NCI-H1092 (cell line): ENCODE measurements at places on chromosomes 2 and 18.

- no peak for DNase-seq
Measured at GRCh38 chr2:96501471-96501874, 3.7 kb downstream of the NEURL3 start.

DNA sequence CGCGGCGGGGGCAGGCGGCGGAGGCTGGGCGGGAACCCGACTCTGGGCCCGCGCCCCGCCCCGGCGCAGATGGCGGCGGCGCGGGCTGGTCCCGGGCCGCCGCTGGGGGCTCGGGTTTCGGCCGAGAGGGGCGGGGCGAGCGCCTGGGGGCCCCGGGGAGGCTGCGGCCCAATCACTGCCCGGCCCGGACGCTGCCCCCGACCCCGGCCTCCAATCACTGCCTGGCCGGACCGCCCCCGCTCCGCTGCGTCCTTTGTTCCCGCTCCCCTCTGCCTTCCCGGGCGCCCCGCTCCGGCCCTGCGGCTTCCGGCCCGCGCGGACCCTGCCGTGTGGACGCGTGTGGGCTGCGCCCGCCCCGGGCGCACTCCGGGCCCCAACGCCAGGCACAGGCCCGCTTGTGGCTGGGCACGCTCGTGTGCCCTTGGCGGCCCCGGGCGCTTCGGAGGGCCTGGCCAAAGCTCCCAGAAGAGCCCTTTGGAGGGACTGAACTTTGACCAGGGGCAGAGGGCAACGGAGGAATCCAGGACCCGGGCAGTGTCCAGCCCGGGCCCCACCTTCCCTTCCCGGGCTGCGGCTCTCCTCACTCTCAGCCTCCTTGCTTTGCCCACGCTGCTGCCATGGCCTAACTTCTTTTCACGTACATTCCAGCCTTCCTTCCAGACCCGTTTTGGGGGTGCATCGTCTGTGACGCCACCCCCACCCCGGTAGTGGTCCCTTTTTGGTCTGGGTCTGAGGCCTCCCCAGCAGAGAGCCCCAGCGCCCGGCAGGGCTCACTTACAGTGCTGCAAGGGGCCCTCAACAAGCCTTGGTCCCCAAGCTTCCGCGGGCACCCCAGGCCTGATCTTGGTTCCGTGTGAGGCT lies 27.1 kb upstream of the PTMA start:
- DNase-seq = no peak

DNA sequence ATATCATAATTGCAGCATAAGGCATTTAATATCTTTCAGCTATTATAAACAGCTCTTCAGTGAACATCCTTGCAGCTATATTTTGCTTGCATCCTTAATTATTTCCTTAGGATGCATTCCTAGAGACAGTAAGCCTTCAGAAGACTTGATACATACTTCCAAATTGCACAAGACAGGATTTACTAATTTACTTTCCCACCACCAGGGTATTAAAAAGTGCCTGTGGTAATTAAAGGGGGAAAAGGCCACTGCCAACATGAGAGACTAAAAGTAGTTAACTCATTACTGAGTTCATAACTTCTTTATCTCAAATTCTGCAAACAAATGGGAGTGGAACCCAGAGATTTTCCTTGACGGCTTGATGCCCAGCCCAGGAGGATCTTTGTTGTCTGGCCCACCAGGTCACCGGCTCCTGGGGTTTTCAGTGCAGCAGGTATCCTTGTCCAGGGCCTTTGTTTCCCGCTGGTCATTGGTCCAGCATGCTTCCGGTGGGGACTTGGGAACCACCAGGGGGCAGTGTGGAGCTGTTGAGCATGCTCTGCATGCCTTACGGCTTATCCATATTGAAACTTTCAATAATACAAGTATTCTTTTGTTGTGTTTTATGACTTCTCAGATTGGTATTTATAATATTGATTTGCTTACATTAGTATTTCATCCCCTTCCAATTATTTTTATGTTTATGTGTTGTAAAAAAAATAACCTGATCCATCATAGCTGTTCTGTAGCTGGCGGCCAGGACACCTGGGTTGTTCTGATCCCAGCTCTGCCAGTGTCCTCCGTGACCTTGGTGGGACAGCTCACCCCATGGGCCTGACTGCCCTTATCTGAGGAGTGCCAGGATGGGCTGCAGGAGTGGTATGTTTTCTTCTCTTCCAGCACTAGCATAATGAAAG lies 61.4 kb downstream of the TGOLN2 start:
- DNase-seq = no peak

- no peak for DNase-seq
Measured at GRCh38 chr18:79756826-79757225, 40.9 kb upstream of the KCNG2 start.

- DNase-seq = no peak
Measured at GRCh38 chr2:124886216-124886615, 861.1 kb downstream of the CNTNAP5 start.

DNA sequence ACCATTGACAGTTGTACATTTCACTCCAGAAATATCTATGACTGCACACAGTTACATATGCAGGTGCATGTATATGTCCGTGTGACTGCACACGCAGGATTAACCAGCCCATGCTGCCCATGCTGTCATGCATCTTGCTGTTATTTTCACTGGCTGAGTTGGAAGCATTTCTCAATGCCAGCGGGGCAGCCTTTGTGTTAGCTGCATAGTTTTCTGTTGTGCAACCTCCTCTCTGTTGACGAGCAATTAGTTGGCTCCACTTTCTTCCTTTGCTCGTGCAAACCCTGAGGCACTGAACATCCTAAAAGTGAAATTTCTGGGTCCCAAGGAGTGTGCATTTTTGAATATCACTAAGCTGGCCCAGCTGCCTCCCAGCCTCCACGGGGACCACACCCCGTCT lies 133.4 kb upstream of the GLI2 start:
- DNase-seq = no peak

- DNase-seq = no peak
Measured at GRCh38 chr2:193219413-193219812, 1024.7 kb upstream of the TMEFF2 start.

- DNase-seq = no peak
Measured at GRCh38 chr2:128291161-128291843, 27.4 kb downstream of the HS6ST1 start.

DNA sequence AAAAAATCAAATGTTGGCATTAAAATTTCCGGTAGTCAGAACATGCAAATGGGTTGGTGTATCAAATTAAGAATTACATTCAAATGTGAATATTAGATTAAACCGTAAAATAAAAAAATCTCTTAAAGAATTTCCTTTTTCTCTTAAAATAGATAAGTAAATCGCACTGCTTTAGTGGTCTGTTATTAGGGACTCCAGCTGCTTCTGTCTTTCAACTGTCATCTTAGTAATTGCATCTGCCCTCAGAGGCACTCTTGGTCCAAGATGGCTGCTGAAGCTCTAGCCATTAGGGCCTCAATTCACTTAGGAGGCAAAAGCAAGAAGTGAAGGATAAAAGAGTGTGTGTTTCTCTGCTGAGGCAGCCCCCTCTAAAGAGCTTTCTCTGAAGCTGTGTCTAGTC lies 132.4 kb downstream of the MGAT5 start:
- no peak for DNase-seq

GRCh38 chr2:238703436-238703835 lies 144.4 kb upstream of the TWIST2 start:
- DNase-seq = no peak

DNA sequence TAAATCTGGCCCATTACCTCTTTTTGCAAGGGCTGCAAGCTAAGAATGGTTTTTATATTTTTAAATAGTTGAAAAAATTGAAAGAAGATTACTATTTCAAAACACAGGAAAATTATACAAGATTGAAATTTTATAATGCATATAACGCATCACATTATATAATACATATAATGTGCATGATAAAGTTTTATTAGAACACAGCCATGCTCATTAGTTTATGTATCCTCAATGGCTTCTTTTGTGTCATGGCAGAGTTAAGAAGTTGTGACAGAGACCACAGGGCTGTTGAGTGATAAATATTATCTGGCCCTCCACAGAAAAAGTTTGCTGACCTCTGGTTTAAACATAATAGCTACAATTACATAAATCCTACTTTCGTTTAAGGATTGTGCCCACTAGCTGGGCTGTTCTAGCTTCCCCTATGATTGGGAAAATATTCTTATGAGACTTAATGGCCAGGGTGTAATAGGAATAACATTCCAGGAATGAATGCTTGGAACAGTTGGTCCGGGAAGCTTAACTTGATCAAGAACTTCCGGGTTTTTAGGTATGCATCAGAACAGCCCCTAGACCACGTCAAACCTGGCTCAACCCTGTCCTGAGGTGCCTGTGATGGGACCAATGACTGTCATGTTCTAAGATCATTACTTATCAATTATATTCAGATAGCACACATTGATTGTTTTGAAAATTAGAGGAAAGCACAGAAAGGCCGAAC lies 98.7 kb upstream of the LPIN2 start:
- no peak for DNase-seq

GRCh38 chr2:149527998-149528755 lies 59.4 kb downstream of the MMADHC start:
- no peak for DNase-seq

DNA sequence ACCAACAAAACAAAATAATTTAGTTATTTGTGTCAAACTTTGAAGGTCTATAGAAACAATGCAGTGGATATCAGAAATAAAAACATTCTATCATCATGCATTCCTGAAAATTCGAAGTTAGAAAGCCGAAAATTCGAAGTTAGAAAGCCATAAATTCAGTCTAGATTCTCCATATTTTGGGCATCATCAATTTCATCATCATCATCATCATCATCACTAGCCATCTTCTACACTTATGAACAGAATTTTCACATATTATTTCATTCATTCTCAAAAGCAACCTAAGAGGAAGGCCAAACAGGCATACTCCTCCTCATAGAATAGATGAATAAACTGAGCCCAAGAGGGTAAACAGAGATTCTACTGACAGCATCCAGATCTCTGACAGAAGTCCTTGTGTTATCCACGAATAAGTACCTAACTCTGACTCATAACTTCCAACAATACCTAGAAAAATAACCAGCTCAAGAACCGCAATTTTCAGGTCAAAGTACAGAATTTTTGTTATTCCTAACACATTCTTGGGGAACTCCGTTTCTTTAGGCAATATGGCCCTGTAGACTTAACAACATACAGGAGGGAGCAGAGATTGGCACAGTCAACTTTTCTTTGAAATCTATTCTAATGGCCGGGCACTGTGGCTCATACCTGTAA lies 84.7 kb downstream of the TCF4 start:
- no peak for DNase-seq

DNA sequence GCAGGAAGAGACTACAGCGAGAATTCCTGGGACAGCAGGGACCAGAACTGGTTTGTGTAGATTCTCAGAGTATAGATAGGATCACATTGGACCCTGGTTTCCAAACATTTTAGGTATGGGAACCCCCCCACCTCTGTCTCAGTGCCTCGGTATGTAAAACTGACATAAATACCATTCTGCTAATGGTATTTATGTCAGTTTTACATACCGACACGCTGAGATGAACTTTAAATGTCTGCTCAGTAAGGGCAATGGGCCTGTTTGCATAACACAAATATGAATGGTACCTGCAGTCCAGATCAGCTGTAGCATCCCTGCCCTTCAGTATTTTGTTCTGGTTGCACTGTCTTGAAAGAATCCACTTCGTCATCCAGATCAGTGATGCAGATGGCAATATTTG lies 73.2 kb downstream of the WDSUB1 start:
- DNase-seq = no peak

GRCh38 chr18:31801078-31801477 lies 40.4 kb upstream of the SLC25A52 start:
- DNase-seq = no peak

GRCh38 chr2:10079870-10080535 lies at the start of gene CYS1:
Gene CYS1, minus strand, starts transcription at chr2:10080411. Its CDS starts 188 bp downstream, at chr2:10080223.
- DNase-seq = no peak

DNA sequence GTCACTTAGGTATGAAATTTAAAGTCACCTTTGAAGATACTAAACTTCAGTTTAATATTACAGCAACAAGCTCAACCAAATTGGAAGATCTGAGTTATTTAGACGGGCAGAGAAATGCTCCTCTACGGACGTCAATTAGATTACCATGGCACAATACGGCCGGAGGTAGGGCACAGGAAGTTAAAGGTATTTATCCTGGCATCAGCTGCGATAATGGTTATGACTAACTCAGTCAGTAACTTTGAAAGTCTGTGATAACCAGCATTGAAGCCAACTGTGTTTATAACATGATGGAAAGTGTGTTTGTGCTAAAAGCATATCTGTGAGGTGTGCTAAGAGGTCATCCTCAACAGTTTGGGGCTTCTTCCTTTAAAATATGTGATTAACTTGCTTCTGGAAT lies 117.3 kb downstream of the WDSUB1 start:
- no peak for DNase-seq

DNA sequence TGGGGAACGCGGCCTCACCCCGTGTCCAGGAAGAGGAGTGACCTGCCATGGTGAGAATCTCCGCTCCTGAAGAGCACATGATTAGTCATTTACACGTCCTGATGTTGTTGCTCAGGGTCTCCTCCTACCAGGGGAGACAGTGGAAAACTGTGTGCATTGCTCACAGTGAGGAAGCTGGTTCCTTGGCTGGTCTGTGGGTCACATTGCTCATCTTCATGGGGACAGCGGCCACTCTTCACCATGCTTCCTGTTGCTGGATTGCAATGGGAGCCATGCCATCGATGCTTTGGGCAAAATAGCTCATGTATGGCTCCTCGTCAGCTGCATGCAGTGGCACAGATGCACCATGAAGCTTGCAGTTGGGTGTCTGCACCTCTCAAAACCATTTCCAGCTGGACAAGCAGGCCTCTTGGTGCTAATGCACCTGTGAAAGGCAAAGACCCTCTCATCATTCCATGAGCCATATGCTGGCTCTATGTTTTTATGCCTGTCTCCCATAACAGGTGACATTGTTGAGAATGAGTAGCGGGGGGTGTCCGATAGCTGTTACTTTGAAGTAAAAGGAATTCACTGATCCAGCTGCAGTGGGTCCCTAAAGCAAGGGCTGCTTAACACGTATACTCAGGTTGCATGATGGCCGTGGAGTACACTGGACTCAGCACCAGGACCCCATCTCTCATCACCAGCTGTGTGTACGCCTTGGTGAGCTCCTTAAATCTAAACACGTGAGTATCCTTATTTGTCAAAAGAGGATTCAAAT lies 135.0 kb upstream of the ALKAL2 start:
- DNase-seq = no peak

DNA sequence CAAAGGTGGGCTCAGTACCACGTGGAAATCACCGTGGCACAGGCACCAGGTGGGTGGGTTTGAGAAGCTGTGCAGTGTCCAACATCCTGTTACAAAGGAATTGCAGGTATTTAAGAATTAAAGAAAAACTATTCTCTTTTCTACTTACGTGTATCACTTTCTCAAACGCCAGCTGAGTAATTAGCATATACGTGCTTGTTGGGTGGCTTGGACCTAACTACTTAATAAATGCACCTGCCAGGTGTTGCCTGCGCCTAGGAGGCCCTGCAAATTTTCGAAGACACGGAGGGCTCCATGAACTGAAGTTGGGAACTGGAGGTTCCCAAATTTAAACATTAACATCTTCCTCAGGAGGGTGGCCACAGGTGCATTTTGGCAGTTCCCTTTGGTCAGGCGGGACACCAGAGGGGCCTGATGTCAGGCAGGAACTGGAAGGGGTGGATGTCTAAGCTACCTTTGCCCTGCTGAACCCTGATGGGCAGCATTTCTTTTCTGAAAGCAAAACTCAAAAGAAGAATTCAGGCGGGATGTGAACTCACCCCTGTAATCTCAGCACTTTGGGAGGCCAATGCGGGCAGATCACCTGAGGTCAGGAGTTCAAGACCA lies 84.8 kb downstream of the HS6ST1 start:
- DNase-seq = no peak

GRCh38 chr2:28613186-28613585 lies 117.3 kb downstream of the PLB1 start:
- no peak for DNase-seq

GRCh38 chr2:46798041-46798440 lies 117.6 kb downstream of the MCFD2 start:
- DNase-seq = no peak
